ENCODE measurements at places on chromosomes 1 and 21.

- no peak for DNase-seq
These were observed 38.8 kb upstream of the GPR153 start for GRCh38 chr1:6299557-6300165.

DNA sequence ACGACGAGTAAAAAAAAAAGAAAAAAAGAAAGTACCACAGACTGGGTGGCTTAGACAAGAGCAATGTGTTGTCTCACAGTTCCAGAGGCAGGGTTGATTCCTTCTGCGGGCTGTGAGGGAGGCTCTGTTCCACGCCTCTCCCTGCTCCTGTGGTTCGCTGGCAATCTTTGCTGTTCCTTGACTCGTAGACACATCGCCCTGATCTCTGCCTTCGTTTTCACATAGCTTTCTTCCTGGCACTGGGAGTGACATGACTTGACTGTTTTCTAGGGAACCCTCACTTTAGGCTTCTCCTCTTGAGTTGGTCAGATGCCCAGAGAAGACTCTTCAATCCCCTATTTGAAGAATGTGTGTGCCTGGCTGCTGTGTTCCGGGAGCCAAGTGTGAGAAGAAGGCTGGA is 133.6 kb downstream of the TM2D1 start:
- DNase-seq = no peak

DNA sequence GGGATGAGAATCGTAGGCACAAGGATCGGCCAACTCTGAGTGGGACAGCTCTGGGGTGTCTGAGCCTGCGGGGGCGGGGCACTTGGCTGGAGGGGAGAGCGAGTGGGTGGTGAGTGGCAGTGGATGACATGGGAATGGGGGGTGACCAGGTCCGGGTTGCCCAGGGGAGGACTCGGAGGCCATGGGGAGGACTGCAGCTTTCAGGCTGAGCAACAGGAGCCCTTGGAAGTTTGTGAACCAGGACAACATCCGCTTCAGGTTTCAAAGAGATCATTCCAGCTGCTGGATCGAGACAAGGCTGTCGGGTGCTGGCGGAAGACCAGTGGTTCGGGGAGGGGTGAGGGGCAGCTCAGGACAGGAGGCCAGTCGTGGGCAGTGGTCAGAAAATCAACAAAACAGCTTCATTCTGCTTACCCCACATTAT is 124.4 kb upstream of the IRF2BP2 start:
- no peak for DNase-seq

DNA sequence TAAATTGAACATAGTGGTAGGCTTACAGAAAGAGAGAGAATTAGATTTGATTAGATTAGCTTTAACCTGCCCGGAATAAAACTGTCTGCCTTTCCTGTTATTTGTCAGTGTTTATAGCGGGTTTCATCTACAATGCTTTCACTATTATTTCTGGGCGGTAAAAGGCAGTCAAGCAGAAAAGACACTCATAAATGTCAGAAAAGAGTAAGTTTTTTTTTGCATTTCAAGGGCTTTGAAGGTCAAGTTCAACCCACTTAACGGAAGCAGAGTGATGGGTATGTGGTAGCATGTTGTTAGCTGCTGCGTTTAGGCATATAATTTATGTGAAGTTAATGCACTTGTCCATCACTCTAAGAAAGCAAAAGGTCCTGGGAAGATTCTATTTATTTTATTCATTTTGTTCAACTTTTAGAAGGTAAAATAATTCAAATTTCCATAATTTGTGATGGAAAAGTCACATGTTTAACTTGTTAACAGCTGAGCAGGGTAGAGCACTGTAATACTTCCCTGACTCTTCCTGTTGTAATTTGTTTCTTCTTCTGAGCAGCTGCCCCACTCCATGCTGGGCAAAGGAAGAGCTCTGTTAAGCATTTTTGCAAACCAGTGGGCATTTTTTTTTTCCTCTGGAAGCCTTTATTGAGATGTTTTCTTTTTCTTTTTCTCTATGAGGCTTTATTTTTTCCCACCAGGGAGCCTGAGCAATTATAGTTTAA is 220.1 kb downstream of the ST6GALNAC3 start:
- DNase-seq = no peak

DNA sequence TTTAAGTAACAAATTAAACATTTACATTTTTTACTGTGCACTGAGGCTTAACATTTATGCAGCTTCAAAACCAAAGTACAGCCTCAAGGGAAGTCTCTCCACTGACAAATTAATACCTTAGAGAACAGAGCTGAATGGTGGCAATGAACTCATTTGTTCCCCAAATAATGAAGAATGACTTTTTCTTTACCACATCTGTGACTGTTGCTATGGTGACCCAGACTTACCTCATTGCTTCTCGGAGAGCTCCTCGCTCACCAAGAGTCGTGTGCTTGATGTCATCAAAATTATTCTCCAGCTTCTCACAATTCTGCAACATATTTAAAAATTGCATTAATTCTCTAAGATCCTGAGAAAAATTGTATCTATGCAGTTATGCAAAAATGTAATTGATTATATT is 92.9 kb downstream of the DPYD start:
- DNase-seq = peak; percentile 40

- DNase-seq = no peak
These were observed 20.8 kb downstream of the EPHA8 start for GRCh38 chr1:22584001-22584562.

DNA sequence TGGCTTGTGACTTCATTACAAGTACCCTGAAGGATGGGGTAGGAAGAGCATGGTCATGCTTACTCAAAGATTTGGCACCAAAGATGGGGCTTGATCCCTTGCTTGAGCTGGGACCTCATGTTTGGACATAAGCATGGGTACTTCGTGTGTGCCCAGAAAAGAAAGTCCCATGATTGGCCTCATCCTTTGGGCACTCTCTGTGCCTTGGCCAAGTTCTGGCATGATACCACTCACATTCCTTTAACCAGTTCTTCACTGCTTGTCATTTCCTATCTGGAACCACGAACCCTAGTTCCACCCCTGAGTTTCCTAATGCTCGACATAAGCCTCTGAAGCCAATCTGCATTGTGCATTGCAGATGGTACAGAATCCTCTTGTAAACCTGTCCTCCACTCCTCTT is 107.0 kb downstream of the NAV1 start:
- DNase-seq = no peak

- no peak for DNase-seq
These were observed 80.3 kb downstream of the DISC1 start for GRCh38 chr1:231706934-231707333.

- DNase-seq = peak; percentile 96
These were observed at the start of gene DYRK3 for GRCh38 chr1:206635080-206635977. TSS of gene DYRK3 (plus strand) at chr1:206635536. CDS start at chr1:206635704, 168 bp downstream.

GRCh38 chr1:182410620-182411273 is 10.3 kb upstream of the TEDDM1 start:
- no peak for DNase-seq

DNA sequence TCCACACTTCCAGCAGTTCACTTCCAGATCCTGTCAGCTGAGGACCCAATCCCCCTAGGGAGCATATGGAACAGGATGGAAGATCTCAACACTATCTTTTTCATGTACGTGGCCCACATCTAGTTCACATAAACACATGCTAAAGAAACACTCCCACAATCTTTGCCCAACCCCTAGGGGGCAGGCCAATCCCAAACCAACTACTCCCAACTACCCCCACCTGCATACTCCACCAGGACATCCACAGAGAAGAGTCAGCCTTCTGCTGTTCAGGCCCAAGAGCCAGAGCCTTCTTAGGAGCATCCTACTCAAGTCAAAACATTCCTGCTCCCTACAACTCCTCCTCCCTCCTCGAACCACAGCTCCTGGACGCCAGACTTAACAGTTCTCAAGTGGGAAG is 5.6 kb upstream of the SLC5A9 start:
- DNase-seq = no peak

DNA sequence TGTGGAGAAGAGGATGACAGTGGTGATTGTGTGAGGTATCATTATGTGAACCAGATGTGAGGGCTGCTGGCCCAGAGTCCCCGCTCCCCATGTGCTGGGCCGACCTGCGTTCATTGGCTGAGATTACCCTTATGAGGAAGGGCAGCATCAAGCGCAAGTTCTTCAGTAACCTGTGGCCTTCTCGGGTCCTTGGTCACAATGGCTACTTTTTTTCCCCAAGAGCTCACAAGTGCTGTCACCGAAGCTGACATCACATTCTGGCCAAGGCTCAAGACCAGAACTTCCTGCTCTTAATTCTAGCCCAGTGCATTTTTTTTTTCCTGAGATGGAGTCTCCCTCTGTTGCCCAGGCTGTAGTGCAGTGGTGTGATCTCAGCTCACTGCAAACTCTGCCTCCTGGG is 262.9 kb downstream of the RHOU start:
- no peak for DNase-seq

DNA sequence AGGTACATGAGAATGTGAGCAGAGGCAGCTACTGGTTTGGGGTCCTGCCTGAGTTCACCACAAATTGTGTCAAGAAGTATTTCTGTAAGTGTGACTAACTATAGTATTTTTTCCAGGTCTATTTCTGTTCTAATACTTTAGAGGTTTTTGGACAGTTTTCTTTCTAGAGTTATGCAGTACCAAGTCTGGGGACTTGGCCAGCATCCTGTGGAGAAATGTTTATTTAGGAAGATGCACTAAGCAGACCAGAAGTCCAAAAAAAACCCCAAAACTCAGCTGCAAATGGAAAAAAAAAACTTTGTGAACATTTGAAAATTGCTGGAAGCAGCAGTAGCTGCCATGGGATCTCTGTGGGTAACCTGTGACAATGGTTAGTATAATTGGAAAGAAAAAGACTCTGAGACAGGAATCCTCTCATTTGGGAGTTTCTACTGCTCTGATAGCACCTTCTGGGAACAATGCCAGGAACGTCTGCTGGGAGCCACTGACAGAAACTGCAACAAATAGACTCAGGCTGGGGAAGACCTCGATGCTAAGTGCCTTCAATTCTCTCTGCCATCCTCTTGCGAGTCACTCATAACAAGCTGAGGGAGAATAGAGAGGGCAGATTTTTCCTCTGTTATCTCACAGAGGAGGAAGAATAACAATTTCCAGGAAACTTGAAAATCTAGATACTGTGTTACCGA is 37.6 kb downstream of the OR10R2 start:
- no peak for DNase-seq

DNA sequence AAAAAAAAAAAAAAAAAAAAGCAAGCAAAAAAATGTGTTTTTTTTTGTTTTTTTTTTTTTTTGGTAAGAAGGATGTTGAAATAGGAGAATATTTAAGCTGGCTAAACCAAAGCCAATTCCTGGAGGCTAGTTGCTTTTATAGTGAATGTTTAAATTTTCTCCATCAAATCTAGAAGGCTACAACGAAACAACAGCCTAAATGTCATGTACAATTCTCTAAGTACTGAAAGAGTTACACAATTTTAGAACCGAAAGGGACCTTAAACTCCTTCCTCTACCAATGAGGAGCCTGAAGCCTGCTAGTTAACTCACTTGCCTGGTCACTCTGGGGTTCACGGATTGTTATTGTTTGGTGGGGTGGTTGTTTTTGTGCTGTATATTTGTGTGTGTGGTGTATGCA is 3.5 kb downstream of the WLS start:
- no peak for DNase-seq

DNA sequence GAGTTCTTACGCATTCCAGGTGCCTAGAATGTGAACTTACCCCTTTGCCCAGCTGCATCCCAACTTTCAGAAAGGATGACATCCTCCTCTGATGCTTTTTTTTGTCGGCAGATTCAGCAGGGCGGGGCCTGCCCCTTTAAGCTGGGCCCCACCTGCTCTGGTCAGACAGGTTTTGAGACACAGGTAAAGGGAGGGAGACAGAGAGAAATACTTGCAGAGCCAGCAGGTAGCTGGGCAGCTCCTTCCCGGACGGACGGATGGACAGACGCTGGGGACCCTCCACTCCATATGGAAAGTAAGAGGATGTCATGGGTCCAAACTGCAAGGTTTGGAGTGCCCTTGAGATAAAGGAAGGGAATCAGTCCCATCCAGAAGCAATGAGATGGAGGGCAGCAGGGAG is at the start of gene TMEM79:
Gene TMEM79 (plus strand): TSS at position 214 of the 400 bp plus-strand sequence. CDS start 902 bp downstream, outside the sequence.
- DNase-seq = no peak

GRCh38 chr1:92480200-92480812 is 6.4 kb downstream of the GFI1 start:
- DNase-seq = no peak

- DNase-seq = peak; percentile 34
These were observed 22.0 kb upstream of the BLACAT1 start for GRCh38 chr1:205477759-205478247.

DNA sequence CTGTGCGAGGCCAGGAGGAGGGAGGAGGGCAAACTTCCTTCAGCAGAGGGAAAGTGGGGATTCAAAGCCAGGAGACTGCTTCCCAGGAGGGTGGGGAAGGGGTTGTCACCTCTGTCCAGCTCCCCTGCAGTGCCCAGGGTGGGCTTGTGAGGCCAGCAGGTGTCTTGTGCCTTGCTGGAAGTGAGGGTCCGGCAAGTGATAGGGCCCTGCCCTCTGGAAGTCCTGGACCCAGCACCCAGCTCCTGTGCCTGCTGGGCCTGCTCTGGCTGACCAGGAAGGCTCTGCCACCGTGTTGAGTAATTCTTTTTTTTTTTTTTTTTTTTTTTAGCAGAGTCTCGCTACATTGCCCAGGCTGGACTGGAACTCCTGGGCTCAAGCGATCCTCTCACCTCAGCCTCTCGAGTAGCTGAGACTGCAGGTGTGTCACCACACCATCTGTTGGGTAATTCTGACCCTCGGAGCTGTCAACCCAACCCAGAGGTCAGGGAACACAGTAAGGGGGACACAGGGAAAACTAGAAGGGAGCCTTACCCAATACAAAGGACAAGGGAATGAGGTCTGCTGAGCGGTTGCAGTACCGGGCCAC is 1.0 kb downstream of the BEST4 start:
- DNase-seq = no peak

GRCh38 chr1:53296117-53296749 is 31.6 kb downstream of the LRP8 start:
- no peak for DNase-seq

DNA sequence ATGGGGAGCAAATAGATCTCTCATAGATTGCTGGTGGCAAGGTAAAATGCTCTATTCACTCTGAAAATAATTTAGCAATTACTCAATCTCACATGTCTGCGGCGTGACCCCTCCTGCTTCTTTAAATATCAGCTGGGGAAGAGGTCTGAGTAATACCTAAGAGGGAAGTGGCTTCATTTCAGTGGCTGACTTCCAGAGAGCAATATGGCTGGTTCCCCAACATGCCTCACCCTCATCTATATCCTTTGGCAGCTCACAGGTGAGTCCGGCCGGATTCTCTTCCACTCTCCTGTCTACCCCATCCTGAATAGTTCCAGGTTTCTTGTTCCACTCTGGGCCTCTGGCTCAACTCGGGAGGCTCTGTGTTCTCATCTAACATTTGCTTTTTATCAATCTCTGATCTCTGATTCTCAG is at the start of gene SLAMF7:
Gene SLAMF7 (plus strand): TSS at position 150 of the 414 bp plus-strand sequence. CDS start 55 bp downstream, at position 205.
- no peak for DNase-seq

DNA sequence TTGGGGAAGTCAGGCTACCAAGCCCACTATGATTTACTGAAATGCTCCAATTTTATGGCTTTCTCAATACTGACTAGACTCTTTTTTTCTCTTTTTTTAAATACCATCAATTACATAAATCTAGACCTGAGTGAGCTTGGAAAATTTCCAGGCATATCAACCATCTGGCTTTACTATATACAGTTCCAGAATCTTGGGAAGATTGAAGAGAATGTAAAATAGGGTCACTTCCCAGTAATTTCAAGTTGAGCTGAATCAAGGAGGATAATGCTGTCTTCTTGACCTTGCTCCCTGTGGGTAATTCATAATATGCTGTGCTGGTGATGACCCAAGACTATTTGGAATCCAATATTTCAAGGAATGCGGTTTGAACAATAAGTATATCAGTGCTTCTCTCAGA is 108.1 kb downstream of the MAP3K21 start:
- DNase-seq = no peak

Data from NCI-H2081 (cell line).